PC-9 (cell line): ENCODE measurements at places on chromosomes 1 and 21. TPM values are rescaled to one million over a fixed set of nuclear protein-coding genes. Genes with fewer than 3 reads are reported as not detected.

DNA sequence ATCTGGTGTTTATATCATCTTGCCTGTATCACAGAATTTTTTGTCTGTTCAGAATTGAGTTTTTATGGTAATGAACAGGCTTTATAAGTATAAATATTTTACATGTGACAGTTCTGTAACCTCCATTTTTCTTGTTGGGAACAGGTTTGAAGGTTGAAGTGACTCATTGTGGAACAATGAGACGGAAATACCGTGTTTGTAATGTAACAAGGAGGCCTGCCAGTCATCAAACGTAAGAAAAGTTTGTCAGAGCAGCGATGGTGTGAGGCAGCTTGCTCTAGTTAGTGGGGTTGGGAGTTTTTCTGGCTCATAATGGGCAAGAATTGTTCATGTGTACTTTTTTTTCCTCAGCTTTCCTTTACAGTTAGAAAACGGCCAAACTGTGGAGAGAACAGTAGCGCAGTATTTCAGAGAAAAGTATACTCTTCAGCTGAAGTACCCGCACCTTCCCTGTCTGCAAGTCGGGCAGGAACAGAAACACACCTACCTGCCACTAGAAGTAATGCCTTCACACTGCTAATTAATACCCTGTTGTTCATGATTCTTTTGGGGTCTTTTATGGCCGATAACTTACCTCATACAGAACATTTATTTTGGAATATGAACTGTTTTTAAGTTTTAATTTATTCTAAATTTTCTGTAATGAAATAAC lies 75.2 kb upstream of the TEKT2 start:
- peak; percentile 87 for DNase-seq

GRCh38 chr1:176811511-176812288 lies 348.7 kb downstream of the PAPPA2 start:
- no peak for DNase-seq

DNA sequence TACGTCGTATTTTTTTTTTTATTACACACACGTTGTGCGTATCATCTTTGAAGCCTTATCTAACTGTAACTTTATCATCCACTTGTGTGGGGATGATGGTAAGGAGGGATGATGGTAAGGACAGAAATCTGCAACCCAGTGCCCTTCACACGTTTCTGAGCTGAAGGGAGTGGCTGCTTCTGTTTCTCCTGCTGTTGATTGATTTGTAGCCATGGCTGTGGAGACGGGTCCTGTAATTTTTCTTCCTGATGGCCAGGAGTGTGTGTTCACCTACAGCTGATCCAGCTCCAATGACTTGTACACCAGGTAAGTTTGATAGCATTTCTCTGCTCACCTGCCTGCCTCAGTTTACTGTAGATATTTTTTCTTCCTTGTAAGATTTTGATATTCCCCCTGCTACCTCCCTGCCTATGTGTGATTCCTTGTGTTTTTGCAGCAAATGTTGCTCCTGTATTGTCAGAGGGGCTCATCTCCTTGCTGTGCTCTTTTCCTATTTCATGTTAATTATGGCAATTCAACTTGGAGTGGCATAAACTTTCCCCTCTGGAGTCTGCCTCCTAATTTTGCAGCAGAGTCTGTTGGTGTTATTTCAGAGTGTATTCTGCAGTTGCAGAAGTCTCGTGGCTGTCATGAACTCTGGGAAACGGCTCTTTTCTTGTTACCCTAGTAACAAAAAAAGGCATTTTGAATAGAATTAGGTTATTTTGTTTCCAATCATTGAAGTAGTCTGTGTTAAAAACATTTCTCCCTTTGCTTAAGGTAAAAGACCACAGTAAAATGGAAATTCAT lies 64.1 kb downstream of the SH3BGR start:
- DNase-seq: no peak

- peak; percentile 73 for DNase-seq
Measured at GRCh38 chr1:111030590-111030989, 66.9 kb upstream of the LRIF1 start.

GRCh38 chr21:42088148-42088547 lies 17.0 kb downstream of the UMODL1 start:
- DNase-seq: no peak

DNA sequence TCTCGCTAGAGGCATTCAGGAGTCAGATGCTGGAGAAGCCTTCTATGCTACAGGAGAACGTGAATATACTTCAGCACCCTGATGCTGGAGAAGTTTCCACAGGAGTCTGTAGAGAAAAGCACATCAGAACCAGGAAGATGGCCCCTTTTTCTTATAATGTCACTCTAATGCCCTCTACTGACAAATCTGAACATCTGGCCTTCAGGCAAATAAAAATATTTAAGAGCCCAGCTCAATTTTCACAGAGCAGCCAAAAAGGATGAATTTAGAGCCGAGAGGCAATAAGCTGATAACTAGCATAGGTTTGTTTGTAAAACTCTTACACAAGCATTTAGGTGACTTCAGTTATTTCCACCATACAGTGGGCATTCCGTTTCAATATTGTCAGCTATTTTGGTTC lies 3.8 kb upstream of the RRP15 start:
- no peak for DNase-seq

- DNase-seq: no peak
Measured at GRCh38 chr1:114021665-114022099, 42.4 kb downstream of the OLFML3 start.

DNA sequence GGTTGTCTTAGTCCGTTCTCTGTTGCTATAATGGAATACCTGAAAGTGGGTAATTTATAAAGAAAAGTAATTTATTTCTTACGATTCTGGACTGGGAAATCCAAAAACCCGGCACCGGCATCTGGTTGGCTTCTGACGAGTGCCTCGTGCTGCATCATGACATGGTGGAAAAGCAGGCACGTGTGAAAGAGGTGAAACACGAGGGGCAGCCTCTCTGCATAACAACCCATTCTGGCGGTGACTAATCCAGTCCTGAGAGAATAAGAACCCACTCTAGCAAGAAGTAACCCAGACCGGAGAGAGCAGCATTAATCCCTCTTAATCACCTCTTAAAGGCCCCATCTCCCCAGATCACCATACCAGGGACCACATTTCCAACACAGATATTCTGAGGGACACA lies 2.7 kb upstream of the EDEM3 start:
- no peak for DNase-seq

DNA sequence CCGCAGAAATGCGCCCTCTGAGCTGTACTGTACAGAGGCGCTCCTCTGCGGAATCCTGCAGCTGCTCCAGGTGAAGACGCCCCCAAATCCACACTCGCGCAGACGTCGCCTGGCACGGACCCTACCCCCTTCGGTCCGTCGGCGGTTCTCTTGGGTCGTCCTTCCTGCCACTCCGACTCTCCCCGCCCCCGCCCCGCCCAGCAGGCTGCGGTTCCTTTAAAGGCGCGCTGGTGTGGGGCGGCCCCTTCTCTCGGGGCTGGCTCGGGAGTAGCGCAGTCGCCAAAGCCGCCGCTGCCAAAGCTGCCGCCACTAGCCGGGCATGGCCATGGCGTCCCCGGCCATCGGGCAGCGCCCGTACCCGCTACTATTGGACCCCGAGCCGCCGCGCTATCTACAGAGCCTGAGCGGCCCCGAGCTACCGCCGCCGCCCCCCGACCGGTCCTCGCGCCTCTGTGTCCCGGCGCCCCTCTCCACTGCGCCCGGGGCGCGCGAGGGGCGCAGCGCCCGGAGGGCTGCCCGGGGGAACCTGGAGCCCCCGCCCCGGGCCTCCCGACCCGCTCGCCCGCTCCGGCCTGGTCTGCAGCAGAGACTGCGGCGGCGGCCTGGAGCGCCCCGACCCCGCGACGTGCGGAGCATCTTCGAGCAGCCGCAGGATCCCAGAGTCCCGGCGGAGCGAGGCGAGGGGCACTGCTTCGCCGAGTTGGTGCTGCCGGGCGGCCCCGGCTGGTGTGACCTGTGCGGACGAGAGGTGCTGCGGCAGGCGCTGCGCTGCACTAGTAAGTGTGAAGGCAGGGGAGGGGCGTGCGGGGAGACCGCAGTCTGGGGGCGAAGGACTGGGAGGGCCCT lies at the start of gene RASSF5:
TSS of gene RASSF5 (plus strand) at position 248 of the 846 bp plus-strand sequence. CDS start at position 320, 72 bp downstream.
- DNase-seq: peak; percentile 57

GRCh38 chr1:94874423-94874822 lies 52.5 kb downstream of the CNN3 start:
- no peak for DNase-seq

DNA sequence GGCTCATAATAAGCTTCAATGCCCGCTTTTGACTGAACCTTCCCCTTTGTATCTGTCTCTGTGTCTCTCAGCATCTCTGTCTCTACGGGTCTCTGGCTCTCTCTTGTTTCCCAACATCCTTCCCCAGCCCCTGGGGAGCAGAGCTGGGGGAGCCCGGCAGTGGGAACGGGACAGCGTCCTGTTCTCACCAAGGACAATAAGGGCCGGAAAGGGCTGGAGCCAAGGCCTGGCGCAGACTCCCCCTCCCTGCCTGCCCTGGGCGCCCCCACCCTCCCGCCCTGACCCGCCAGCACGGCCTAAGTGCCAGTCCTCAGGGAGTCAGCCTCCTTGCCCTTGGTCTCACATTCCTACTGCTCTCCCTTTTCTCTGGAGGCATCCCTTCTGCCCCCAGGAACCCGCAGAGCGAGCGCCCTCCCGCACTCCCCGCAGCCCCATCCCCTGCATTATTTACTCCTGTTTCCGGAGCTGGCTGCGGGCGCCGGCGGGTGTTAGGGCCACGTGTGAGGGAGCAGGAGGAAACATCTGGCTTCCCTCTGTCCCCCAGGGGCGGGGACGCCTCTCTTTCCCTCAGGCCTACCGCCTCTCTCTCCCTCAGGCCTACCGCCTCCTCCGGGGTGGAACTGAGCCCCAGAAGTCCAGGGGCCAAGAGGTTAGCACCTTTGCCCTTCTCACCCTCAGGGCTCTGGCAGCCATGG lies 6.5 kb downstream of the KRTCAP2 start:
- DNase-seq: no peak

DNA sequence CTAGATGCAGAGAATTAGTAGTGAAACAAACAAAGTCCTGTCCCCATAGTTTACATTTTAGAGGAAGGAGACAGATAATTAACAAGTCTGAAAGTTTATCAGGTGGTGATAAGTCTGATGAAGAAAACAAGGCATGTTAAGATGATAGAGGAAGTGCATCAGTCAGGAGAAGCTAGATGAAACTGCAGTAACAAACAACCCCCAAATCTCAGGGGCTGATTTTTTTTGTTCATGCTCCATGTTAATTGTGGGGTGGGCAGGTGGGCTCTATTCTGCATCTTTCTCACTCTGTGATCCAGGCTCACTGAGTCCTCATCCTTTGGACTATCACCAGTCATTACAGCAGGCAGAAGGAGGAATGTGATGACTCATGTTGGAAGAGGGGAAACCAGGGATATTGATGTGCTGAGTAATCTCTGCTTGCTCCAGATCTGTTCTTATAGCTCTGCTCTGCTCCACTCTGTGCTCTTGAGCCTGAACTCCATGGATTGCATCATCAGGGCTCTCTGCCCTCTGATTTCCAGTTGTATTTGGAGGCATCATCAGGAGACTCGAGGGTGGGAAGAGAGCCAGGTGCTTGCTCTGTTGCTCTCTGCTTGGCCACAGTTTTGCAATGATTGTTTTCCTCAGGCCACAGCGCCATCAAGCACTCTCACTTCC lies 166.9 kb downstream of the IER5 start:
- DNase-seq: no peak

DNA sequence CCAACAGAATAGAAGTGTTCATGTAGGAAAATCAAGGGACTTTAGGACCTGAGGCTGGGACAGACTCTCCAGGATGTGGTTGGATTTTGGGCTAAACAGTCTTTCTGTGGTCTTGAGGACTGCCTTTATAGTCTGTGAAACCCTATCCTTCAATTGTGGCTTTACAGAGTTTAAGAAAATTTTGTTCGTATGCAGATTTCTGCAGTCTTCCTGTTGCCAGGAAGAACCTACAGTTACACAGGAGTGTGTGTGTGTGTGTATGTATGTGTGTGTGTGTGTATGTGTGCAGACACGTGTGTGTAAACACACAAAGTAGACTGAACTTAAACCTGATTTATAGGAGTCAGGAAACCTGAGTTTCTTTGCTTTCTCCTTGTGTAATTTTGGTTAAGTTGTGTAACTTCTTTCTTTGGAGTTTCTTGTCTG lies 22.8 kb downstream of the NEK7 start:
- no peak for DNase-seq

GRCh38 chr1:236159704-236160539 lies 17.6 kb downstream of the GPR137B start:
- no peak for DNase-seq

DNA sequence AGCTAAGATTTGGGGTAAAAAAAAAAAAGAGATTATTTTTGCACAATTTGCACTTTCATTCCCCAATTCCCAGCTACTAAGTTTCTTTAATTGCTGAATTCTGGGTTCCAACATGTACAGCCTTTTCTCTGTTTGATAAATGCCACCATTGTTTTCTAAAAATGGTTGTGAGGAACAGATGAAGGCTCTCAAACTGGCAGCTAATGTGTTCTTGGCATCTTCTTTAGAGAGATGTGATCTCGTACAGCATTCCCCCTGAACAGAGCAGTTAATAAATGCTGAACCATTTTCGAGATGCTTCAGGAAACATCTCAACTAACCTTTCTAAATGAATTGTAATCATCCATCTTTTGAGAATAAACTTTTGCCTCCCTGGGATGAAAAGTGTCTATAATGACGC lies 107.9 kb upstream of the DYNLT5 start:
- no peak for DNase-seq

GRCh38 chr21:39934895-39935294 lies 67.7 kb downstream of the PCP4 start:
- DNase-seq: no peak

DNA sequence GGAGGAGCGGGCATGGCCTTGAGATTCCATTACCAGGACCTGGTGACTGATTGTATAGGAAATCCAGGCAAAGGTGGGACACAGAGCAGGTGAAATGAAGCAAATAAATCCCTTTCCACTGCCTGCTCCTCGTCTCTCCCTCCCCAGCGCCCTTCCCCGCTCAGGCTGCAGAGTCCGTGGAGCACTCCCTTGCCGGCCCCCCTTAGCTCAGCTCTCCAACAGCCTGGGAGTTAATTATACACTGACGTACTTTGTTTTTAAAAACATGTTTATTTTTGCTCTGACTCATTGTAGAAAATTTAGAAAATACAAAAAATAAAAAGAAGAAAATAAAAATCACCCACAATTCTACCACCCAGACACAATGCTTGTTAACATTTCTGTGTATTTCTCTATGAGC lies 61.7 kb downstream of the LGR6 start:
- DNase-seq: no peak

DNA sequence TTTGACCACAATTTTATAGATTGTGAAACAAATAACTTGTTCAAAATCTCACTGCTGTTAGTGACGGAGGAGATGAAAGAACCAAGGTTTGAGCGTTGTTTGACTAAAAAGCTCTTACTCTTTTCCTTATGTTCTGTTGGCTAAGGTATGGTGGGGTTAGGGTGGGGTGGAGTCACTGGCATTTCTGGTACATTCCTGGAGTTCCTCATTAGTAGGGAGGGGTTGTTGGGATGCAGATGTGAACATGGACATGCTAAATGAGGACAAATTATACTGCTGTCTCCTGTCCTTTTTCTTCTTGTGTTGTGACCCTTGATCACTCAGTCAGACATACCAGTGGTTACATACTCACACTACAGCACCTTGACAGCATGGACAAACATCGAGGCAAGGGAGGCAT lies 26.2 kb upstream of the CD1D start:
- DNase-seq: no peak

GRCh38 chr1:193730017-193730416 lies 543.6 kb upstream of the B3GALT2 start:
- DNase-seq: no peak

Gene HORMAD1
- total RNA-seq: not detected in 2 replicates

Gene EFNA3
- total RNA-seq: 6.7 and 8.8 TPM in 2 replicates

Gene NFASC
- not detected in 2 replicates for total RNA-seq

Gene ABCG1
- 4.4 and 5.6 TPM in 2 replicates for total RNA-seq

Gene FHAD1
- 6.9 and 8.2 TPM in 2 replicates for total RNA-seq

Gene ATP5PB
- total RNA-seq: 183 and 212 TPM in 2 replicates

Gene AUNIP
- total RNA-seq: 11.0 and 11.3 TPM in 2 replicates

Gene FAM229A
- total RNA-seq: 11.7 and 13.1 TPM in 2 replicates
